Thoracic aorta (tissue), 2 donors: ENCODE measurements at places on chromosomes 1 and 21.

GRCh38 chr1:231872461-231872910 lies 245.9 kb downstream of the DISC1 start:
- no peak for DNase-seq

- no peak for DNase-seq
Measured at GRCh38 chr1:113802367-113803007, 9.8 kb downstream of the RSBN1 start.

- no peak for DNase-seq
Measured at GRCh38 chr1:108117945-108118902, 81.9 kb downstream of the SLC25A24 start.

GRCh38 chr1:162937716-162938395 lies 76.9 kb upstream of the CCDC190 start:
- no peak for DNase-seq

- DNase-seq = no peak
Measured at GRCh38 chr1:182003025-182003725, 58.3 kb downstream of the ZNF648 start.
